ENCODE measurements at places on chromosomes 4 and X.

- DNase-seq = peak; percentile 66
Observed at GRCh38 chrX:112654871-112655270, 24.9 kb downstream of the LHFPL1 start.

DNA sequence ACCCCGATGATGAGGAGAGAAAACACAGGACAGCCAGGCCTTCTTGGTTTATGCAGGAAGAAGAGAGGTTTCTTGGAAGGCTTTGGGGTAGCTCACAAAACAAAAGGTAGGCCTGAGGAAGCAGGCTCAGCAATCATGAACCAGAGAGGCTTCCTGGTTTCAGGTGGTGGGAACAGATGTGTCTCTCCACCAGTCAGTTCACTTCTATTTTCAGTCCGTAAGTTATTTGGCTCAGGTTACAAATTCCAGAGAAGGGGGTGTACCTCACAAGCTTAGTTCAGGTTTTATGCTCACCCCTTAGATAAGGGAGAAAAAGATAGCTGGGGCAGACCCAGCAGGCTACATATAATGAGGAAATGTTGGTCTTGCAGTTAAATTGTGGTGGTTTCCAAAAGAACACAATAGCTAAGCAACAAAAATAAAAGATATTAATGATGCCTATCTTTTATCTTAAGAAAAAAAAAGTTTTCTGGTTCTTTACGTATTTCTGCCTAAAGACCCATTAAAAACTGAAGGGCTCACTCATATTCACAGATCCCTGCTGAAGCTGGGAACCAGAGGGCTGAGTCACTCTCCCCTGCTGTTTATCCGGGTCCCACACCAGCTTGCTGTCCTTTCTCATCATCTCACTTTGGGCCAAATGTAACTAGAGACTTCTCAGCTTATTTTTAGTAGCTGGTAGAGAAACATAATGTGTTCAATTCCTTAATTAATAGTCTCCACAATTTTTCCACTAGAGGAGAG, 177.0 kb downstream of the CAMK2D start:
- DNase-seq = peak; percentile 90

DNA sequence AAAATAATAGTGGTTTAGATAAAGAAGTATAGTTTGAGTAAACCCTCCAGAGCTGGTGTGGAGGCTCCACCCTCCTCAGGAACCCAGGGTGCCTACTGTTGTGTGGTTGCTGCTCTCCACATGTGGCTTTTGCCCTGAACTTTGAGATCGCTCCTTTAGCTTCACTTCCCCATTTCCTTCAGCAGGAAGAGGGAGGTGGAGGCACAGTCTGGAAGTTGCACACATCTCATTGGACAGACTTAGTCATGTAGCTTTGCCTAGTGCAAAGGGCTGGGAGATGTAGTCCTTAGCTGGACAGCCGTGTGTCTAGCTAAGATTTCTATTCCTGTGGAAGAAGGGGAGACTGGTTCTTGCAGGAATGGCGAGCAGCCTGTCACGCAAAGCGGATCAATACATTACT, 37.9 kb downstream of the RGS12 start:
- DNase-seq = no peak

GRCh38 chr4:168397611-168398169, 79.1 kb upstream of the DDX60 start:
- no peak for DNase-seq

GRCh38 chrX:78957049-78957767, 12.0 kb downstream of the P2RY10 start:
- no peak for DNase-seq

GRCh38 chrX:8784162-8784561, 17.0 kb downstream of the FAM9A start:
- DNase-seq = no peak

GRCh38 chrX:45760187-45760742, 559.6 kb upstream of the DIPK2B start:
- no peak for DNase-seq

GRCh38 chrX:13001961-13002671, 27.2 kb downstream of the TMSB4X start:
- DNase-seq = no peak

DNA sequence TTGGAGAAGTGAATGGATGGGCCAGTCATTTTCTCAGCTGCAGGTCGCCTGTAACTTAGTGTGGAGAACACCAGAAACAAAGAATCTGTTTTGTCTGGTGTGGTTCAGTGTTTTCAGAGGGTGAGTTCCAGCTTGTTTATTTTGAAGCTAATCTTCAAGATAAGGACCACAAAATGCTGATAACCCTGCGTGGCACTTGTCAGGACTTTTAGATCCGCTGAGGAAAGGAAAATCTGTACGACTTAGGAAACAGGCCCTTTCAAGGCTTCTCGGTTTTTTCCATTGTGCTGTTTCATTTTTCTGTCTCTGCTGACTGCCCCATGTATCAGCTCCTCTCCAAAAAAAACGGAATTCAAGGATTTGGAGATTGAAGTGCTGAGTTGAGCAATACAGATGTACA, 8.7 kb upstream of the ANAPC4 start:
- no peak for DNase-seq

DNA sequence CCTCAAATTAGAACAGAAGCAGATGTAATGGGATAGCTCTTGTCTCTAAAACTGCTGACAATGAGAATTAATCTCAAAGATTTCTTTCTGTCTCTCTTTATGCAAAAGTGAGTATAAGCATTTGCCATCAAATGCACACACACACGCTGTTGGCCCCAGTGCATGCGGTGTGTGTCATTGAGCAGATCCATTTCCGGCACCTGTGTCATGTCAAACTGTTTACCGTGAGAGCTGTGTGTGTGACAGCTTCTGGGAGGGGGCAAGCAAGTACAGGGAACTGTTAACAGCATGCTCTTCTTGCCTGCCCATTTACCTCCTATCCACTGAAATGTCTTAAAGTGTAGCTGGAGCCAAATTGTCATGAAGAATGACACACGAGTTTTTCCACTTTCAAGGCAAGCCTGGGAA, 297.9 kb upstream of the FAT4 start:
- DNase-seq = no peak

- peak; percentile 38 for DNase-seq
Observed at GRCh38 chr4:122759639-122760310, 27.3 kb downstream of the BBS12 start.

Data from fibroblast of skin of scalp (primary cell).